Fibroblast of skin of back (primary cell): ENCODE measurements at places on chromosomes 7 and 10.

DNA sequence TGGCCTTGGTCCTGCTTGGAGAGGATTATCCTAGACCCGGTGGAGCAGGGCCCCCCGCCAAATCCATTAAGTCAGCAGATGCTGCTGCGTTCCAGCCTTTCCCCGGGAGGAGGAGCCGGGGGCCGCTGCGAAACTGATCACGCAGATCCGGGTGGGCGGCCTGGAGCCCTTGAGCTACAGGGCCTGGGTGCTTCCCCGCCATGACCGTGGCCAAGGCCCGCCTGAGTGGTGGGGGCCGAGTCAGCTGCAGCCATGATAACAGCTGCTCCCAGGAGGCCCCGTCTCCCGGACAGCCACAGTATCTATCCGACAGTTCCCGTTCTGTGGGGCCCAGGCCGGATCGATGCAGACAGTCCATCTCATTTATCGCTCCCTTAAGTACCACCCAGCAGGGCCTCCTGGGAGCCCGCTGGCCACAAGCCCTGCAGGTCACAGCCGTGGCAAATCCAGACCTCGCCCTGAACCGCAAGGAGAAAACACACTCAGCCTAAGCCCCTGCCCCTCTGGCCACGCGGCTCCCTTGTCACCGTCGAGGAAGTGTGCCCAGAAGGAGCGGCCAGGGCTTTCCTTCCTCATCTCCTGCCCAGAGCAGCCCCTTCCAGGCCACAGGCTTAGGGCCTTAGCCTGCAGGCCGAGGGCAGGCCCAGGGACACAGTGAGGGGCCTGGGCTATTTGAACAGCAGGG lies 34.4 kb upstream of the SLC29A4 start:
- DNase-seq = no peak

GRCh38 chr7:41403291-41403690 lies 299.6 kb downstream of the INHBA start:
- no peak for DNase-seq

DNA sequence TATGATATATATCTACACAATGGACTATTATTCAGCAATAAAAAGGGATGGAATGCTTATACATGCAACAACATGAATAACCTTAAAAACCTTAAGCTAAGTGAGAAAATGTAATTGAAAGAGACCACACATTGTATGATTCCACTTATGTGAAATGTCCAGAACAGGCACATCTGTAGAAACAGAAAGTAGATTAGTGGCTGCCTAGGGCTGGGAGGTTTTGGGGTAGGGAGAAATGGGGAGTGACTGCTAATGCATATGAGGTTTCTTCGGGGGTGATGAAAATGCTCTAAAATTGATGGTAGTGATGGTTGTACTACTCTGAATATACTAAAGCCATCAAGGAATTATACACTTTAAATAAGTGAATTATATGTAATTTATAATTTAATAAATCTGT lies 14.7 kb downstream of the SLC16A9 start:
- no peak for DNase-seq

GRCh38 chr7:140176811-140177702 lies at the start of gene KDM7A:
KDM7A (minus strand) TSS chr7:140176983; CDS start chr7:140176937, 46 bp downstream.
- DNase-seq = peak; percentile 94

DNA sequence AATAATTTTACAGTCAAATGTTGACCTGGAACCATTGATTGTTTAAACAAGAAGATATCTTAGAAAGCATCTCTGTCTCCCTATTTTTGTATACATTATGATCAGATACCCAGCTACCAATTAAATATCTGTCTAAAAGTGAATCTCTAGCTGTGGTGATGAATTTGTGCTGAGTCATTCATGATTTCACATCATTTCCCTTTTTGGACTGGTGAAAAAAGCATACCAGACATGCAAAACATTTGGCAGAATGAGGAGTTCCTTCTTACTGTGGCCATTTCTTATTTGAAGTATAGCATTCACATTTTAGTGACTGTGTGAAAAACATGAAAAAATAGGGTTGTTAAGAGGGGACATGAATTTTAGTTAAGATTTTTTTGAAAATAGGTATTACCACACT lies 98.0 kb upstream of the GATA3 start:
- peak; percentile 86 for DNase-seq

GRCh38 chr10:117431160-117431559 lies 55.9 kb upstream of the PDZD8 start:
- peak; percentile 57 for DNase-seq

DNA sequence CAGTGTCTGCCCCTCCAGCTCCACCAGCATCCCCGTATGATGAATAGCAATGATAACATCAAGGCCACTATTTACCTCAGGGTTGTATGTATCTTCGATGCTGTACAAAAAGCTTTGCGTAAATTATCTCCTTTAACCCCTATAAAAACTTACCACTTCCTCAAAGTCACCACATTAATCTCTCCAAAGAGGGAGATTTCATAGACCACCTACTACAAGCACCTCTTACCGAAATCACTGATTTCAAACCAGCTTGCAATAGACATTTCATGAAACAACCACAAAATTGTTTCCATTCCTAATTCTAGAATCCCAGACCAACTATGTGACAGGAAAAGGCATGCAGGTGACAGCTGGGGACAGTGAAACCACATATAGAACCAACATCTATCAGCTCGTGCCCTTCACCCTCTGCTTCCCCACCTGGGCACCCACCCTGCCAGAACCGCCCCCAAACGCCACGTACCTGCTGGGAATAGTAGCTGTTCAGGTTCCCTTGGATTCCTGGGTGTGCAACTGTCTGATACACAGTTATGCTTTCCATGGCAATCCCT lies 20.1 kb upstream of the MMP21 start:
- no peak for DNase-seq

DNA sequence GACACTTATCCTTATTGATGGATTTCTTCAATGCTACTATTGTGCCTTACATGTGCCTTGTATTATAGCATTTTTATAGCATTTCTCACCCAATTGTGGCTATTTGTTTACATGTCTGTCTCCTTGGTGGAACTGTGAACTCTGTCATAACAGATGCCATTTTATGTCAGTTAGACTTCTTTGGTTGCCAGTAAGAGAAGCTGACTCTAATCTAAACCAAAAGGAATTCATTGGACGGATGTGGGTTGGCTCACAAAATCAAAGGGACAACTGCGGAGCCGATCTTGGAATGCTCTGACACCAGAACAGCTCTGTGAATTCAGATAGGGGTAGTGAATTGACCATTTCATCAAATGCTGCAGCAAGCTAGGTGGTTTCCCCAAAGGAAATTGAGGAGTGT lies 15.0 kb downstream of the GARIN1A start:
- peak; percentile 19 for DNase-seq

- no peak for DNase-seq
These were observed 33.2 kb downstream of the SEMA3A start for GRCh38 chr7:84161398-84161797.

DNA sequence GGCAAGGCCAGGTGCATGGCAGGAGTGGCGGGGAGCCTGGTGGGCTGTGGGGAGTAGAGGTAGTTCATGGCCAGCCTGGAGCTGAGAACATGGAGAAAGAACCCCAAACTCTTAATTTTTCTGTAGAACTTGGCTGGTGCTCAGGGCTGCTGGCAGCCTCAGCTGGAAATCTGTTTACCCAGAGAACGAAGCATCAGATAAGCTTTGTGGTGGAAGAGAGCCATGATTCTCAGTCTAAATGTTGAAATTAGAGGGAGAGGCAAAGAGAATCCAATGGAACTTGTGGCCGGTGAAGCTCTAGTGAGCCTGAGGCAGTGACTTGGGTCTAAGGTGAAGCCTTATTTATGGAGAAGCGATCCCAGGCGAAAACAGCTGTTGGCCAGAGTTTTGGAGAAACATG lies 126.4 kb downstream of the CCDC3 start:
- no peak for DNase-seq
